GM10248 (cell line): ENCODE measurements at places on chromosomes 3 and 15.

GRCh38 chr3:19931767-19932188, 2.2 kb downstream of the EFHB start:
- DNase-seq, result no peak

DNA sequence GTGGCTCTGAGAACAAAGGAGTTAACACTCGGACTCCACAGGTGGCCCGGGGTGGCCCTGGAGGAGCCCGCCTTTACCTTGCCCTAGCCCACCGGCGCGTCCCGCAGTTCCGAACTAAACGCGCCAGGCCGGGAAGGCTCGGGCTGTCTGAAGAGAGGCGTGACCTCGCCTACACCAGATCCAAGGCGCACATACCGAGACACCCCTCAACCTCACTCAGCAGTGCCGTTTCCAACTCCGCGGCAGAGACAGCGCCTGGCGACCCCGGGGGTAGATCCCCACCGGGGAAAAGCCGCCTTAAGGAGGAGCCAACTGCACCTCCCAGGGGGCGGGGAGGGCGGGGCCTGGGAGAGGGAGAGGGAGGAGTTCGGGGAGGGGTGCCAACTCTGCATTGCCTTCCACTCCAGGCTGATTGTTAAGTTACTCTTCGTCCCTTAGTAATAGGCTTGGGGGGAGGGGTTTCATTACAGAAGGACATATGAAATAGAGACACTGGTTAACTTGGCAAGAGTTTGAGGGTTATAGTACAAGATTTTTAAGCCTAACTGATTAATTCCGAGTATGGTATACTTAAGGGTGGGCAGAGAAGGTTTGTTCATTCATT, at the start of gene DLG1:
DLG1 (minus strand) TSS at position 272 of the 604 bp plus-strand sequence. CDS start 1,408 bp downstream, outside the sequence.
- DNase-seq, result peak; percentile 91

GRCh38 chr3:26312816-26313215, 309.8 kb upstream of the LRRC3B start:
- DNase-seq, result no peak

DNA sequence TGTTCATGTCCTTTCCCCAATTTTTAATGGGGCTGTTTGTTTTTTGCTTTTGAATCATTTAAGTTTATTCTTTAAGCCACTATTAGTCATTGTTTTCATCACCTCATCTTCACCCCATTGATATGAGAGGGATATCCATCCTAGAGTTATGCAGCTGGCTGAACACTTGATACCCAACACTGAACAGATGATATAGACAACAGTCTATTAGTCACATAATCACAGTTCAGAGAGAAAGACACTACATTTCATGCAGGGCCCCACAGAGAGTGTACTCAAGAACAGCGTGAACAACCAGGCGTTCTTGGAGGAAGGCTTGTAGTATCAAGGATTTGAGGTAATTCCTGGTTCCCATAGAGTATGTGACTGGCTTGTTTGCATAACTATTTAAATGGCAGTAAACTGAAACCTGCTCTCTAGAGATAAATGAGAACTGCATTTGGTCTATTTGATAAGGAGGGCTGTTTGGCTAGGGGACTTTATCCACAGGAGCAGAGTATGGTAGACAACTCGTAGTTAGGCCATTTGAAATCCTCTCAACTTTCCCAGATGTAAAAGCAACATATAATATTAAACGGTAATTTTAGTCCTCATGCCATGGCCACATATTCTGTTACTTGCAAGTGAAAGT, 618.7 kb downstream of the SI start:
- DNase-seq, result no peak

DNA sequence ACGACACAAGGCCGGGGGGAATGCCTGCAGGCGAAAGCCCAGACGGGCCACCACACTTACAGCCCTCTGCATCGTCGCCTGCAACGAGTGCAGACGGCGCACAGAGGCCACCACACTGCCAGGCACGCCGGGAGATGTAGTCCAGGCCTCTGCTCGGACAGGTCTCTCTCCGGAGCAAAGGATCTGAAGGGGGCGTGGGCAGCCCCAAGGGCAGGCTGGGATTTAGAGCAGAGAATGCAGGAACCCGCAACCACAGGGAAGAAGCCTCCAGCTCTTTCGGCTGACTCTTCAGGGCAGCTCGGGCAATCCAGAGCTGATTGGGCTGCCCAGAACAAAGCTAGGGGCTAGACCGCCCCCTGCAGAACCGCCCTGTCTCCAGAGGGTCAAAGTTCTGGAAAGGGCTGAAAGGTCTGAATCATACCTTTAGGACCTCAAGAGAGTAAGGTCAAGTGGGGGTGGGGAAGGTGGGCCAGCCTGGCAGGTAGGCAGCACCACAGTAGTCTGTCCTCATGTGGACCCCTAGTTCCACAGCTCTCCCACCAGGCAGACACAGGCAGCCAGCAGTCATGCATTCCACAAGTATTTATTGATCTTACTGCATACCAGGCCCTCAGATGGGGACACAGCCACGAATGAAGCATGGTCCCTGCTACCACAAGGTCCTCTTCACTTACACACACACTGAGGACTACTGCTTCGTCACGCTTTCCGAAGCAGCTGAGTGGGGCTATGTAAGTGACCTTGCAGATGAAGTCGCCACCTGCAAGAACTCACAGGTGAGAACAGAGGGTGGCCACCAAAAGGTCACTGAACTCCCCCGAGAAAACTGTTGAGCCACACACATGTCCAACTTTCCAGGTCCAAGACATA, at the start of gene AMT:
AMT (minus strand) TSS at position 95 of the 870 bp plus-strand sequence; CDS start at position 72, 23 bp downstream.
- DNase-seq, result no peak

GRCh38 chr3:67200618-67201017, 202.5 kb downstream of the KBTBD8 start:
- no peak for DNase-seq

- DNase-seq, result no peak
Observed at GRCh38 chr3:55796533-55796932, 309.4 kb upstream of the WNT5A start.

- peak; percentile 27 for DNase-seq
Observed at GRCh38 chr15:80695911-80696661, 976 bp downstream of the ABHD17C start.

- no peak for DNase-seq
Observed at GRCh38 chr3:136305879-136306278, 55.7 kb downstream of the PCCB start.
